ENCODE measurements at places on chromosomes 6 and 20.

GRCh38 chr6:104955491-104955890 is 1.4 kb upstream of the LIN28B start:
- DNase-seq: no peak

DNA sequence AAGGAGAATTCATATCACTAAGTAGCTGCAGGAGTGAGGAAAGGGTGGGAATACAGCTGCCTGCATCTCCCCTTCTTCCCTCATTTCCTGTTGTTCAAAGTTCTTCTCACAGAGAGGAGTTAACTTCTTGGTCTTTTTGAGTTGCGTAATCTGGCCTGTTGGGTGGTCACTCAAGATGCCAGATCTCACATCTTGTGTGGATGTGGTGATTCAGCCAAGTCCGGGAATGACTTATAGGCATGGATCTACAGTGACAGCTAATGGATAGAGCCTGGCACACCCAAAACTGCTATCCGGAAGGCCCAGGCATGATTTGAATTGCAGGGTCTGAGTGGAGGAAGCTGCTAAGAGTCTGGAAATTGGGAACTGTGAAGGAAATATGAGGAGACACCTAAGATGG is 100.2 kb upstream of the SLC35B3 start:
- DNase-seq: no peak

DNA sequence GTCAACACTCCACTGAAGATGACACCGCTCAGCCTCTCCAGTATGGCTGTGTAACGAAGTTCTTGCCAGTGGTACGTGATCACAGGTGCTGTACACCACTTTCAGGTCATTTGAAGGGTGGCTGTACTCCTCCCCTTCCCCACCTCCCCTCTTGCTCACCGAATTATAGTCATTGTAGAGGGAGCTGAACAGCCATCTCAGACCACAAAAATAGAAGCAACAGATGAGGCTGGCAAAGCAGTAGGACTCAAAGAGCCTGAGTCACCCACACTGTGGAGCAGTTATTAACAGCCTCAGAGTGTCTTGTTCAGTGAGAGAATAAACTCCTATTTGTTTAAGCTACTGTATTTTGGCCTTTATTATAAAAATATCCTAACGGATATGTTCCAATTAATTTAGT is 192.5 kb upstream of the MCHR2 start:
- peak; percentile 16 for DNase-seq

DNA sequence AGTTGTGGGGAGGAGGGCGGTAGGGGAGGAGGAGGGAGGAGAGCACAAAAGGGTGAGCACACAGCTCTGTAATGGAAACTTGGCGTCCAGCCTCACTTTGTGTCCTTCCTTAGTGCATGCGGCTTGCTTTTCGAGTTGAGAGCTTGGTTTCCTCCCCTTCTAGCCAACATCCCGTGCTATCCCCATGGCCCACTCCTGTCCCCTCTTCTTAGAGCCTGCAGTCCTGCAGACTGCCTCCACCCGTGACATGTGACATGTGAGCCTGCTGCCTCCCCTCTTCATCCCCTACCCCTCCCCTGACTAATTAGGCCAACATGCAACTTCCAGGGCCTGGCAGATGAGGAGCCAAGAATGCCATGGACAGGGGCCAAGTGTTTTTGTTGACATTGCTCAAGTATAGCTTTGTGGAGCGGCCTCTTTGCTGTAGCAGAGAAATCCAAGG is 63.2 kb downstream of the SLC24A3 start:
- peak; percentile 82 for DNase-seq

- DNase-seq: no peak
Measured at GRCh38 chr6:20647585-20647984, 113.3 kb downstream of the CDKAL1 start.

DNA sequence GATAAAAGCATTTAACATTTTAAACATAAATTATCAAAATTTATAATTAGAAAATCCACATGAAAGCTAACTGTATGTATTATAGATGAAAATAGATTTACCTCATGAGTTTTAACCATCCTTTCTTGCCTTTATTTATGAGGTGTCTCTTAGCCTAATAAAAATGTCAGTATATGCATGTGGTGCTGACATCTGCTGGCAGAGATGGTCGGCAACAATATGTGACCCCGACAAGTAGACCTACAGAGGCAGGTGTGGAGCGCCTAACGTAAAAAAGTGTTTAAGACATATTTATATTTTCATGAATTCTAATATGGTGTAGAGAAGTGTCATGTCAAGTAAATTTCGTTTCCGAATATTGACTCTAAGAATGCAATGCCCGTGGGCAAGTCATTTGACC is 149.0 kb upstream of the FUT9 start:
- DNase-seq: peak; percentile 8

GRCh38 chr6:166423781-166424180 is 41.0 kb upstream of the MPC1 start:
- no peak for DNase-seq

GRCh38 chr20:32595143-32595542 is 10.0 kb upstream of the NOL4L start:
- no peak for DNase-seq

DNA sequence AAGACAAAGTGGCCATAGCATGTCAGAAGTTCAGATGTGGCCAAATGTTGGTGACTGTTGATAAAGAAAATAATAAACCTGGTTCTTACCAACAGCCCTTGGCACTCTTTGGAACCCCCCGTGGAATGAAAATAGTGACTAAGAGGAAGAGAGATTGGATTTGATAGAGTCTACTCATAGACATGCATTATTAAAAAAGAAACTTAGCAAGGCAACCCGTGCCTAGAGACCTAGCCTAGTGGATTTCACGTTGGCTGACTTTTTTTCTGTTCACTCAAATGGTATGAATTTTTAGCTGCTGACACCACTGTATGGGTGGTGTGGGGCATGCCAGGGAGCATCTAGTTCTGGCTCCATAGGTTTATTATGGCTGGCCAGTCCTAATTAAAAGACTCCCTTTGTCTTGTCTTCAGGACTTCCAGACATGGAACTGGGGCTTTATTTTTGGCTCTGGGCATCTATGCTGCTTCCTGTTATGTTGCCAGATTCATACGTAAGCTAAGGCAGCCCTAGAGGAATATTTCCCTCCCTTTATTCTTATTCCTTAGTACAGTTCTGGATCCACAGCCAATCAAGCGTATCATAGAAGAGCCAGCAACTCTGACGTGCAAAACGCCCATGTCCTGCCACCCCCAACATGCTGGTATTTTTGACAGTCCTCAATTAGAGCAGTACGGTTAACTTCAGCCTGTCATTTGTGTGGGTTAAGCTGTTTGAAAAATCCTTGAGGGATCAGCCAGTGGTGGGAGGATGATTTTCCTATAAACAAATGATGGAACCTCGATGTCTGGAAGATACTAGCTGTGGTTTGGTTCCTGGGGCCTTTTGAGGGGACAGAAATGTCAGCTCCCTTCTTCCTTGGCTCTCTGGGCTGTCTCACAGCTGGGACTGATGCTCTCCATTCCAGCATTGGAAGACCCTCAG is 127.5 kb downstream of the ISM1 start:
- peak; percentile 54 for DNase-seq

- peak; percentile 52 for DNase-seq
Measured at GRCh38 chr6:138087593-138088325, 19.5 kb downstream of the PERP start.
